ENCODE measurements at places on chromosomes 12 and 14.

DNA sequence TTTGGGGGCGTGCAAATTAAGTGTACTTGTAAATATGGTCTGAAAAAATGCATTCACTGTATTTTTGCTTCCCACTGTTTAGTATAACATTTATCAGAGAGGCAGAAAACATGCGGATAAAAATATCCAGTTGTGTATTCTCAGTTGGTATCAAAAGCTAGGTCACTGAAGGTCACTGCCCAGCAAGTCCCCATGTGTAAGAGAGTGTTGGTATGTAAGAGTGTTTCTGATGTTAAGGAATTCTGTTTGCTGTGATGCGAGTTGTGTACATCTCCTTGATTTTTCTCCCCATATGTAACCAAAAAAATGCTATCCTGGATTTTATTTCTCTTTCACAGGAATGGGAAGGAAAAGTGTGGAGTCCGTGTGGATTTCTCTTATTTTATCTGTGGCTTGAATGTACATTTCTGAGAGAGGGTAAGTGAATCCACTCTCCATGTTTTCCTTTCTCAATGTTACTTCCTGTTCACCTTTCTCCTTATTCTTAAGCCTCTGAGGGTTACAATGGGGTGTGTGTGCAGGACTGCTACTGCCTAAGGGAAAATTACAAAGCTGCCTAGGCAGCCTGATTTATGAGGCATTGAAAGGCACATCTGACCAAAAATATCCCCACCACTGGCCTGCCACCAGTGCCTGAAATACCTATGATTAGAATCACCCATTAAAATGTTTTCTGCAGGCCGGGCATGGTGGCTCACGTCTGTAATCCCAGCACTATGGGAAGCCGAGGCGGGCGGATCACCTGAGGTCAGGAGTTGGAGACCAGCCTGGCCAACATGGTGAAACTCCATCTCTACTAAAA is 97.9 kb upstream of the USP44 start:
- DNase-seq, result no peak

- no peak for DNase-seq
Observed at GRCh38 chr12:24111616-24112015, 162.1 kb upstream of the SOX5 start.

GRCh38 chr12:467591-467990 is 7.9 kb downstream of the B4GALNT3 start:
- no peak for DNase-seq

GRCh38 chr12:110566993-110567392 is 16.1 kb downstream of the PPTC7 start:
- no peak for DNase-seq

DNA sequence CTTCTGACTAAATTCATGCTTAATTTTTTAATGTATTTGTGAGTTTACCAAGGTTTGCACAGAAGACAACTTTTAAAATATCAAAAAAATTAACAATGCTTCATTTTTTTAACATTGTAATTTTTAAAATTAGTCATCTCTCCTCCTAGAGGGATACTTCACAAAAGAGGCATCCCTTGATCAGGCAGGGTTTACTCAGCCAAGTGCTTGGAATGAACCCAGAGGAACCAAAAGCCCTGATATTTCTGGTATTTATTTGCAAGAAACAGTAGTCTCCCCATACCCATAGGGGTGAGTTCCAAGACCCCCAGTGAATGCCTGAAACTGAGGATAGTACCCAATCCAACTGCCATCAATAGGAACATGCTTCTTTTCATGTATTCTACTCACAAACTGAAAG is 52.5 kb downstream of the GARIN6 start:
- no peak for DNase-seq

- no peak for DNase-seq
Observed at GRCh38 chr12:103858953-103859601, 18.0 kb upstream of the NT5DC3 start.

DNA sequence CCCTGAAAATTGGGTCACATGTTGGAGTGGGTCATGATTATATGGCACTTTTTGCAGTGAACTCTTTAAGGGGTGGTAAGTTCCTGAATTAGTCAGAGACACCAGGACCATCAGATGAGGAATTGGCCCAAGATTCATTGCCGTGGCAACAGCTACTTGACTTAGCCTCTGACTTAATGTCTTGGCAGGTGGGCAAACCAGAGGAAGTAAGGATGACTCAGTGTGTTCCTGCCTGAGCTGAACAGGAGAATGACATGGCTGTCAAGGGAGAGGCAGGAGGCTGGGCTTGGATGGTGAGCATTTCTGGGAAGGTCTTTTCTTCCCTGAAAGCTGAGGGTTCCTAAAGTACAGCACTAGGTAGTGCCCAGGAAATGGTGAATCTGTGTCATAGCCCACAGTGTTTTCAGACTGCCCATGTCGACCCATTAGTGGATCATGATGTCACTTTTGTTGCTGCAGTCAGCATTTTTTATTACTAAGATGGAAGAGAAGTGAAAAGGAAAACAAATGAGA is 170.1 kb upstream of the PWP1 start:
- no peak for DNase-seq

GRCh38 chr12:64323476-64324225 is 66.9 kb downstream of the C12orf56 start:
- no peak for DNase-seq

DNA sequence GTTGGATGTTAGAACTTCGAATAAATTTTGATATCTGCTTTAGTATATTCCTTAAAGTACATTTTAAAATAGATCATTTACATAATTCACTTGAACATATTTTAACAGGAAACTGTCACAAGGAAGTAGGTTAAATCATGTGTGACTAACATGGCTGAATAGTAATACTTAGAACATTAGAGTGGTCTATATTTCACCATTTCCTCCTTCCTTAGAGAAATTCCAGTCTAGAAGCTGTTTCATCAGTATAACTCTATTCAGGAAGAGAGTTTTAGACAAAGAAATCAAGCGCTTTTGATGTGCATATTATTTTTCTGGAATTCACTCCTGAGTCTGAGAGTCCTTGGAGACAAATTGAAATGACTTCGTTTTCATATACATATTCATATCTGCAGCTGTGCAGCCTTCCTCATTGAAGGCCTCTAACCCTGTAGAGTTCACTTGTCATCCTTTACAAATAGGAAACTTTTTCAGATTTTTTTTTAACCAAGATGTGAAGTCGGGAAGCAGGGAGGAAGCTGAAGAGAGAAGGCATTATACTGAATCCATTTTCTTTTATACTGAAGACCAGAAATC is 28.4 kb downstream of the IRAK3 start:
- no peak for DNase-seq

DNA sequence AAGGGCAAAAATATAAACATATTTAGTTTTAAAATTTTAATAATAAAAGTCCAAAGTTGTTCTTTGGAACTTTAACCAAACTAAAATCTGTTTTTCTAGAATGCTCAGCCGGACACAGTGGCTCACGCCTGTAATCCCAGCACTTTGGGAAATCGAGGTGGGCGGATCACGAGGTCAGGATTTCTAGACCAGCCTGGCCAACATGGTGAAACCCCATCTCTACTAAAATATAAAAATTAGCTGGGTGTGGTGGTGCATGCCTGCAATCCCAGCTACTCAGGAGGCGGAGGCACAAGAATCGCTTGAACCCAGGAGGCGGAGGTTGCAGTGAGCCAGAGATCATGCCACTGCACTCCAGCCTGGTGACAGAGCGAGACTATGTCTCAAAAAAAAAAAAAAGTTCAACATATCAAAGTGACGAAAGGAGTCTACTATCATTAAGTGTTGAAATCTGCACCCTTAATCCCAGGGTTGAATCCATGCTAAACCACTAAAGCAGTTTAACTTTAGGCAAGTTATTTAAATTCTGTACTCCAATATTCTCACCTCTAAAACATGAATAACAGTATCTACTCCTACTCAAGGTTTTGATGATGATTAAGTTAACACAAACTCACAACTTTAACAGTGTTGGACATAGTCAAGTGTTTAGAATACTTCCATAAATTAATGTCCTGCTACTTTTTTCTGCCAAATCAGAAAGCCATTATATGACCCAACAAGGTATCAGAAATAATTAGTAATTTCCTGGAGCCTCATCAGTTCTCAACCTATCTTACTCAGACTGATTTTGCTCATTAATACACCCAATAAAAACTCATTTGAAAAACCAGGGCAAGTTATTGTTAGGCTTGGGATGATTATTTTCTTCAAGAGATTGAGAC is 11.0 kb downstream of the HNRNPC start:
- no peak for DNase-seq

DNA sequence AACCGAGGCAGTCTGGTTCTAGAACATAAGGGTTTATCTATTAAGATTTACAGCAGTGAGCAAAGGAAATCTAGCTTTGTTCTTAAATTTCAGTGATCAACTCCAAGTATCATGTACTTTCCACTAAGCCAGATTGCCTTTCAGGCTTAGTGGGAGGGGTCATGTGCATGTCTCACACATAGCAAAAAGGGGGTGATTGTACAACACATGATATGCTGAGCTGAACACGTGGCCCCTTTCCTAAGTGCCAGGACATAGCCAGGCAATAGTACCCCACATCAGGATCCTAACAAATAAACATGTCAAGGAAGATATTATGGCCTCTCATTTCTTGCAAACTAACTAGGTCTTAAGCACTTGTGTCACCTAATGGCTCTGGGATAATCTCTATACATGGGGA is 347.2 kb downstream of the C12orf75 start:
- no peak for DNase-seq

GRCh38 chr12:102061096-102061559 is 663 bp downstream of the WASHC3 start:
- DNase-seq, result no peak

GRCh38 chr12:93938317-93938716 is 210.1 kb upstream of the PLXNC1 start:
- DNase-seq, result no peak

DNA sequence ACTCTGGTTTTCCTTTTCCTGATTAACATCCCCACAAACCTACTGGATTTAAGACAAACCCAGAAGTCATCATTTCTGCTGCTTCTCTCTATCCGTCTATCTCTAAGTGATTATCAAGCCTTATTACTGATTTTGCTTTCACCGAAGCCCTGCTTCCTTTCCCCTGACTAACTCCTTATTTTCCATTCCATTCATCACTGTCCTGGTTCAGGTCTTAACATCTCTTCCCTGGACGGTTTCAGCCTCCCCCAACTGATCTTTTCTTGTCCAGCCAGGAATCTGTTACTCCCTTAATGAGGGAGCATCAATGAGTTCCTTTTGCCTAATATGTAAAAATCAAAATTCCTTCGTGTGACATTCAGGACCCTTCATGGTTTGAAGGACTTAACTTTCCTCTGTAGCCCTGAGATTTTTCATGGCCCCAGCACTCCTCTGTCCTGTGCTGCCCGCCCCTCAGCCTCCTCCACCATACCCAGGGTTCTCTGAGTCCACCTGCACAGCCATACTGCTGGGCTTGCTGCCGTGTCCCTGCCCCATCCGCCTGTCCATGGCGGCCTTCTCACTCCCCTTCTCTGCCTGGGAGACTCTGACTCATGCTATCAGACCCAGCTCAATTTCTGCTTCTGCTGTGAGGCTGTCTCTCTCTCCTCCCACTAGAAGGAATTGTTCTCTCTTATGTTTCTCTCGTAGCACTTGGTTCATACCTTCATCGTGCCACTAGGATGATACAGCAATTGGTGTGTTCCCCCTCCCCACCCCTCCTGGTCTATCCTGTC is 167.8 kb upstream of the HIF1A start:
- DNase-seq, result no peak

- no peak for DNase-seq
Observed at GRCh38 chr14:84288781-84289180, 1241.2 kb upstream of the FLRT2 start.

GRCh38 chr14:69994002-69994401 is 114.8 kb downstream of the SMOC1 start:
- DNase-seq, result no peak

DNA sequence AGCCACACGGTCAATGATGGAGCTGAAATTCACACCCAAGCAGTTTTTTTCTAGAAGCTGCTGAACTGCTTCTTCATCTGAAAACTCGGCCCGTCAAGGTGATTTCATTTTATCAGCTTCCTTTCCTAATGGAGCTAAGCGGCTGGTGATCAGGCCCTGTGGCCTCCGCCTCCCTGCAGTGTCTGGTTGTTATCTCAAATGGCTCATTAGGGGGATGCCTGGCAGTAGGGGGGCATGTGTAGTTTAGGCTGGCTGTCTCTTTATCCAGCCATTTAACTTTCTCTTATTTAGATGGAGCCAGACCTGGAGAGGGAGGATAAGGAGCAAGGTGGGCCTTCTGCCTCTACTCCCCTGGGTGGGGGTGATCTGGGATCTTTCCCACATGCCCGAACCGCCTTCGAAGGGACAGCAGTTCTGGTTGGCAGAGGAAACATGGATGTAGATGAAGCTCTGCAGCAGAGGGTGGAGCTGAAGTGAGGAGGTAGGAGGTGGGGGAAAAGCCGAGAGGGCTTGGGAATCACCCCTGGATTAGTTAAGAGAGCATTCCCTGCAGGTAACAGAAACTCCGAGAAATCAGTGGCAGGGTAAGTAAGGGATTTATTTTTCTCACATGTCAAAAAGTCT is 64.4 kb downstream of the TGFB3 start:
- DNase-seq, result no peak

- no peak for DNase-seq
Observed at GRCh38 chr14:96805956-96806355, 8.8 kb downstream of the VRK1 start.

GRCh38 chr12:5094551-5094950 is 50.9 kb downstream of the KCNA5 start:
- DNase-seq, result no peak

- DNase-seq, result no peak
Observed at GRCh38 chr14:47302121-47302520, 373.3 kb downstream of the MDGA2 start.

DNA sequence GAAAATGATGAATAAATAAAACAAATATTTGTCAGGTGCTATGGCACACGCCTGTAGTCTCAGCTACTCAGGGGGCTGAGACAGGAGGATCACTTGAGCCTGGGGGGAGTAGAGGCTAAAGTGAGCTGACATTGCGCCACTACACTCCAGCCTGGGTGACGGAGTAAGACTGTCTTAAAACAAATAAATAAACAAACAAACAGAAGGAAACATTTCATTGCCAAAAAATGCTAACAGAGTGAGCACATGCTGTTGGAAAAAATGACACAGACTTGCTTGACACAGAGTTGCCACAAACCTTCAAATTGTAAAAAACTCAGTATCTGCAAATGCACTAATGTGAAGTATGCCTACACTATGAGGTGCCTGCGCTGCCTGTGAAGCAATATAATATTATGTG is 50.8 kb upstream of the AP4S1 start:
- DNase-seq, result no peak

- no peak for DNase-seq
Observed at GRCh38 chr14:22210906-22211305, 378.1 kb downstream of the DAD1 start.

Measured in D721Med (cell line).